ENCODE measurements at places on chromosomes 13 and 19. TPM values are rescaled to one million over a fixed set of nuclear protein-coding genes. Genes with fewer than 3 reads are reported as not detected.

SMIM7 gene
- total RNA-seq, result 43.3 TPM

SARS2 gene
- total RNA-seq, result 15.0 TPM

OR7A5 gene
- total RNA-seq, result not detected

ATP4A gene
- not detected for total RNA-seq

RNF113B gene
- not detected for total RNA-seq

ZNF547 gene
- 3.6 TPM for total RNA-seq

FGF22 gene
- not detected for total RNA-seq

ZNF813 gene
- 4.0 TPM for total RNA-seq

IGFLR1 gene
- total RNA-seq, result 1.3 TPM

CILP2 gene
- total RNA-seq, result under 0.01 TPM

LDLR gene
- total RNA-seq, result 58.1 TPM

KRTDAP gene
- not detected for total RNA-seq

CADM4 gene
- total RNA-seq, result 5.8 TPM

ZNF808 gene
- 21.7 TPM for total RNA-seq

ZNF780B gene
- 14.6 TPM for total RNA-seq

ZNF880 gene
- 11.4 TPM for total RNA-seq

MVB12A gene
- total RNA-seq, result 31.3 TPM

ZNF878 gene
- total RNA-seq, result 0.19 TPM

NOVA2 gene
- total RNA-seq, result 6.0 TPM

PRTN3 gene
- not detected for total RNA-seq

TTYH1 gene
- not detected for total RNA-seq

KLK14 gene
- total RNA-seq, result not detected

ZSCAN4 gene
- not detected for total RNA-seq

ZNF112 gene
- 6.1 TPM for total RNA-seq

CEACAM20 gene
- not detected for total RNA-seq

ZNF724 gene
- total RNA-seq, result 6.3 TPM

MEIOSIN gene
- not detected for total RNA-seq

COMP gene
- not detected for total RNA-seq
